Fibroblast of pulmonary artery (primary cell): ENCODE measurements at places on chromosomes 16 and 17.
A peak's percentile ranks its signal among the peaks of the same experiment; 100 is the strongest.

- no peak for DNase-seq
Measured at GRCh38 chr16:56419740-56420548, 5.4 kb downstream of the AMFR start.

DNA sequence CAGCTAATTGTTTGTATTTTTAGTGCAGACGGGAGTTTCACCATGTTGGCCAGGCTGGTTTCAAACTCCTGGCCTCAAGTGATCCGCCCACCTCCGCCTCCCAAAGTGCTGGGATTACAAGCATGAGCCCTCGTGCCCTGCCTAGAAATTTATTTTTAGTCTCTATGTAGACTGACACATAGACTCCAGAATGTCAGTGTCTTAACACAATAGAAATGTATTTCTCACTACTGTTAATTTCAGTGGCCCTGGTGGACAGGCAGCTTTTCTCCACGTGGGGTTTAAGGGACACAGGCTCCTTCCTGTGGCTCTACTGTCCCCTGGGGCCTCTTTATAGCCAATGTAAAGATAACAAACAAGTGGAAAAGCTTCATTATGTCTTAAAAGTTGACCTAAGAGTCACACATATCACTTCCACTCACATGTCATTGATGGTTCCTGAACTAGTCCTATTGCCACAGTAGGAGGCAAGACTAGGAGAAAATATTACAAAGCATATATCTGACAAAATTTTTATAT lies 43.8 kb downstream of the COPRS start:
- no peak for DNase-seq

- peak; percentile 91 for DNase-seq
Measured at GRCh38 chr17:34997355-34997862, 17.1 kb downstream of the LIG3 start.

- no peak for DNase-seq
Measured at GRCh38 chr17:66169839-66170238, 22.1 kb downstream of the CEP112 start.

- no peak for DNase-seq
Measured at GRCh38 chr17:40315678-40316570, 6.9 kb downstream of the RARA start.
